Stimulated activated CD8-positive, alpha-beta memory T cell treated with anti-CD3 and anti-CD28 coated beads, Interleukin-2, amount 100 ng/mL, for 1 hour (primary cell): ENCODE measurements at places on chromosomes 4 and X.

- DNase-seq: no peak
Observed at GRCh38 chr4:80926446-80926845, 104.1 kb upstream of the BMP3 start.

GRCh38 chr4:29046186-29046585 is 1674.0 kb upstream of the PCDH7 start:
- DNase-seq: no peak

DNA sequence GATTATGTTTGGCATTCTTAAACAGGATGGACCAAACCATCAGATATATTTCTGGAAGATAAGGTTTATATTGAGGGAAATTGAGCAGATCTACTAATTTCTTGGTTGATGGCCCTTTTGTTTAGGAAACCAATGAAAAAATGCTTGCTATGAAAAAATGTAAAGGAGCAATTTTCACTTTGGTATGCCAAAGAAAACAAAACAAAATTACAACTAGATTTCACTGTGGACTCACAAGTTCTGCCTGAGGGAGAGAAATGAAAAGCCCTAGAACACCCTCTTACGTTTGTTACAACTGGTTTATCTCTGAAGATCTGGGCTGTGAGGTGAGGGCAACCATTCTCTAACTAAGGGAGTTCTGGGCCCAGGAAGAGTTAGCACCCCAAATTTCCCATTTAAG is 122.5 kb upstream of the IL15 start:
- no peak for DNase-seq

GRCh38 chrX:45852884-45853283 is 652.2 kb upstream of the DIPK2B start:
- no peak for DNase-seq

- no peak for DNase-seq
Observed at GRCh38 chrX:133793626-133794025, 191.8 kb downstream of the GPC3 start.

DNA sequence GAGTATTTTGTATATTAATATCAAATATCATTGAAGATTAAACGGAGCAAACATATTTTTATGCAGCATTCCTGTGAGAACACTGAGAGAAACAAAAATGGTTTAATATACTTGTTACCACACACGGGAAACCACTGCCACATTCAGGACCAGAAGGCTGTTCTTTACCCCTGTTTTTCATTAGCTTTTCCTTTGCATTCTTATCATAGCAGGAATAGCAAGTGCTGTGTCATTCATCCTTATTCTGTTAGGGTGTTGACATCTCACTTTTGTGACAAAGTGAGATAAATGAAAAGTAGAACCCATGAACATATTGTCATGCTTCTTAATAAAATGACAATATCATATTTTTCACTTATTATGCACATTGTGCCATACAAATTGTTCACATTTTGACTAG is 212.4 kb upstream of the NDST4 start:
- DNase-seq: no peak

- no peak for DNase-seq
Observed at GRCh38 chrX:68652326-68653170, 5.1 kb downstream of the STARD8 start.

GRCh38 chr4:54005475-54005874 is 58.9 kb downstream of the CHIC2 start:
- DNase-seq: no peak

- DNase-seq: no peak
Observed at GRCh38 chr4:140100771-140101170, 53.2 kb downstream of the MAML3 start.

DNA sequence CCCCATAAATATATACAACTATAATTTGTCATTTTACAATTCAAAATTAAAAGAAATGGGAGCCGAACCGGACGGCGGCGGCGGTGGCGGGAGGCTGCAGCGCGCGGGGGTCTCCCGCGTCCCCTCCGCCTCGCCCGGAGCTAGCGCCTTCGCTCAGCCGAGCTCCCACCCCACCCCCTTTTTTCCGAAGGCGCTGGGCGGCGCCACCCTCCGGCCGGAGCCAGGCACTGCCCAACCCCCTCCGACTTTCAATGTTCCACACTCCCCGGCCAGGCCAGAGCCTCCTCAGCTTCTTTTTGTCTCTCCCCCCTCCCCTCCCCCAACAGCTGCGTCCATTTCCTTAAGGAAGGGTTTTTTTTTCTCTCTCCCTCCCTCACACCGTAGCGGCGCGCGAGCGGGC is 214.1 kb upstream of the GEMIN8 start:
- no peak for DNase-seq

- no peak for DNase-seq
Observed at GRCh38 chr4:116872941-116873340, 212.4 kb downstream of the TRAM1L1 start.

- no peak for DNase-seq
Observed at GRCh38 chr4:173934933-173935620, 348.4 kb downstream of the FBXO8 start.

GRCh38 chr4:126850286-126850685 is 782.5 kb upstream of the INTU start:
- no peak for DNase-seq

DNA sequence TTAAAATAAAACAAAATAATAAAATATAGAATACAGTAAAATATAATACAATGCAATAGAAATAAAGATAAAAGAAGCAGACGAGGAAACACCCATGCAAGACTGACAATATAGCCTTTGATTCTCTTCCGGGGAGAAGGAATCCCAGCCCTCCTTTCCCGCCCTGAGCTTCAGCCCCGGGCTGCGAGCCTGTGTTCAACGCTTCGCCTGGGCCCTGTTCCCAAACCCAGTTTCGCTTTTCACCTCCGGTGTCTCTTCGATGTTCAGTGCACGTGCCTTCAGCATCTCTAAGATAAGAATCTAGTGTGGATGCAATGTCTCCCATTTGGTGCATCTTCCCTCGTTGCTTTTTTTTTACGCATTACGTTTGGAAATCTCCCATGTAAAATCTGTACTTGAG is 38.4 kb upstream of the ARSD start:
- DNase-seq: no peak
